Stimulated activated CD4-positive, alpha-beta T cell treated with anti-CD3 and anti-CD28 coated beads, Interleukin-15, amount 100 ng/mL, for 1 hour (primary cell): ENCODE measurements at places on chromosomes 1 and 21.

GRCh38 chr1:12375133-12375829 is 145.5 kb downstream of the VPS13D start:
- DNase-seq = no peak

GRCh38 chr1:25880518-25880917 is 5.0 kb upstream of the PAQR7 start:
- no peak for DNase-seq

DNA sequence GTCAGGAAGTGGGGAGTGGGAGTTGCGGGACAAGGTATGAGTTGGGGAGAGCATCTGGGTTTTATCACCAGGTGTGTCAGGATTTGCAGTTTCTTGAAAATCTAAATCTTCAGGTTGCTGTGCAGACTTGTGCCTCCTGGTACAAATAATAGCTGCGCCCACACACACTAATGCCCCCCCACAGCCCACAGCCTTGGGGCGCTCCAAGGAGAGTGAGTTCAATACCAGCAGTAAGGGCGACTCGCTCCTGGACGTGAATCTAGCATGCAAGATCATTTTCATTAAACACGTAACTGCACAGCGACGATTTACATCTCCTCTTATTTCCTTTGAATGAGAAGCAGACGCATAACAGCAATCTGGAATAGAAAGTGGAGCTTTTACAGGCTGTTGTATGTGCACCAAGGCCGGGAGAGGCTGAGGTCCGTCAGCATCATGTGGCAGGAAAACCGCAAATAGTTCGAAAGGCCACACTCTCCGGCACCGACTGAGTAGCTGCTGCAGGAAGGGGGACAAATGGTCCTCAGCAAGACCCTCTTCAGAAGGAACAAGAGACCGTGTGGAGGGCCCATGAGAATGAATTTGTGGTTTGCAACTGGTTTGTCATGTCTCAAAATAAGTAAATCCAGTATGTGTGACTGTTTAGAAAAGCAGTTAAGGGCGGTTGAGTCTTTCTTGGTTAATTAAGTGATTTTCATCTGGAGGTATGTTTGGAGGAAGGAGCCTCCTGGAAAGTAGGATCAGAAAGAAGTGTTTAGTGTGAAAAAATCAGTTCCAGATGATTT is 439.5 kb downstream of the SMYD3 start:
- no peak for DNase-seq

- no peak for DNase-seq
Observed at GRCh38 chr21:29555601-29556000, 256.9 kb downstream of the BACH1 start.

- DNase-seq = no peak
Observed at GRCh38 chr1:216456682-216457081, 33.4 kb upstream of the USH2A start.

GRCh38 chr1:173128742-173129141 is 78.0 kb upstream of the TNFSF18 start:
- no peak for DNase-seq

- DNase-seq = no peak
Observed at GRCh38 chr21:38798481-38798882, 7.2 kb upstream of the ETS2 start.

DNA sequence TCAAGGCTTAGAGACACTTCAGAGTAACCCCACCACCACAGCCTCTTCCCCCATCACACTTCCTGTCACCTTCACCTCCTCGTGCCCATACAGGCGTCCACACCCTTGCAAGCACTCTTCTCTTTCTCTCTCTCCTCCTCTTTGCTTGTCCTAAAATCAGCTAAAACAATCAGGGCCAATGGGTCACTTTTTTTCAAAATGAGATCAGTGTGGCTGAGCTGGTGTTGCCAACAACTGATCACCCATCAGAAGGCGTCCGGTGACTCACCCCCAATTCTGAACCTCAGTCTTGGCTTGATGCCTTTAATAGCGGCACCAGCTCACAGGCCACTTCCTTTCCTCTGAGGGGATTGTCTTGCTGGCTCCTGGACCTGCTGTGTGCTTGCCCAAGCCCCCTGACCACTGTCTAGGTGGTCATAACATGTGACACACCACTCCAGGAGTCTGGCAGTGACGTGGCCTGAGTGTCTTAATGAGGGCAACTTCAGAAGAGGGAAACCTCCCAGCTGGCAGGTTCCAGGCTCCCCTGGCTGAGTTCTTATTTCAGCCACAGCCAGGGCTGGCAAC is 1.6 kb downstream of the DRAXIN start:
- DNase-seq = no peak
